ENCODE measurements at places on chromosomes 12 and 14.

GRCh38 chr14:87430810-87431209 lies 562.2 kb downstream of the GALC start:
- no peak for DNase-seq

- DNase-seq = no peak
Measured at GRCh38 chr14:102504328-102504999, 5.1 kb downstream of the ANKRD9 start.

DNA sequence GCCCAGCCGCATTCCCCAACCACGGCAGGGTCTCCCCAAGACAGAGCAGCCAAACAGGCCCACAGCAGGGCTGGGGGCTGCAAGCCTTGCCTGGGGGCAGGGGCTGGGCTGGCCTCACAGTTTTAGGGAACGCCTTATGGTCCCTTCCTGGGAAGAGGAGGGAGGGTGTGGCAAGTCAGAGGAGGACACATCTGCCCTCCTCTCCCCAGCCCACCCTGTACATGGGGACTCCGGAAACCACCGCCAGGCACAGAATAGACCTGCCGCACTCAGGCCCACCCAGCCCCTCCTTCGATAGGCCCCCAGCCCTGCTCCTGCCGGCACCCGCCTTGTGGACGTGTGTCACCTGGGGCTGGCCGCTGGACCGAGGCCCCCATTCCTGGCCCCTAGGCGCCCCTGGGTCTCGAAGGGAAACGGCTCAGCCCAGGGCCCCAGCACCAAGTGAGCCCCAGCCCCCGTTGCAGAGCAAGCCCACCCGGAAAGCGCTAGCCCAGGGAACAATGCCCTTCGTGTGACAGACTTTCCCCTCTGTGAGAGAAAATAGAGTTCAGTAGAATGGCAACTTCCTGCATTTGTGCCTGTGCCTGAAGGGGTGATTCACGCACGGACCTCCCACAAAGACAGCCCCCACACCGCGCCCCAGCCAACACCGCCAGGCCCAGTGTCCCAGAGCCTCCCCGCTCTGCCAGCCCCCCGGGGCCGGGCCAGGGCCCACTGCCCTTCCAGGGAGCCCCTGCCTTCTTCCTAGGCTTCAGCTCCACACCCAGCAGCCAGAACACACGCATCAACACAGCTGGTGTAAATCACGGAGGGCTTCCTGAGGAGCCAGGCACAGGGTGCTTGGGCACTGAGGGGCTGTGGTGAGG lies 12.0 kb upstream of the NUDT14 start:
- DNase-seq = no peak

DNA sequence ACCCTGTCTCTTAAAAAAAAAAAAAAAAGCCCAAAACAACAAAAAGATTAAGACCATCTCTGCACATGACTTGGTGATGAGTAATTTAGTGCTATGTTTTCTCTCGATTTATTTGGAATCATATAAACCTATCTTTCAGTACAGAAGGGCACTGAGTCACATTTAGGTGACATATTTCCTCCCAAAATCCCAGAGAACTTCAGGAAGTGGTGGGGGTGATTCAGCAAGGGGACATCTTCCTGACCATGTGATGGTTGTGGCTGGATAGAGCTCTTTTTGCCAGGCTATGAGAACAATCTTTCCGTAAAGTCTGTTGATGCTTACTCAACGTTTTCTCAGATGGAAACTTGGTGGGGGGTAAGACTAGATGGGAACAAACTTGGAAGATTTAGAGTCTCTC lies 50.0 kb downstream of the PPFIBP1 start:
- peak; percentile 87 for DNase-seq

- no peak for DNase-seq
Measured at GRCh38 chr12:65125975-65126374, 4.9 kb upstream of the WIF1 start.

- no peak for DNase-seq
Measured at GRCh38 chr14:20823859-20824258, 21.2 kb upstream of the RNASE1 start.

GRCh38 chr12:38889297-38889815 lies 16.0 kb downstream of the CPNE8 start:
- no peak for DNase-seq

DNA sequence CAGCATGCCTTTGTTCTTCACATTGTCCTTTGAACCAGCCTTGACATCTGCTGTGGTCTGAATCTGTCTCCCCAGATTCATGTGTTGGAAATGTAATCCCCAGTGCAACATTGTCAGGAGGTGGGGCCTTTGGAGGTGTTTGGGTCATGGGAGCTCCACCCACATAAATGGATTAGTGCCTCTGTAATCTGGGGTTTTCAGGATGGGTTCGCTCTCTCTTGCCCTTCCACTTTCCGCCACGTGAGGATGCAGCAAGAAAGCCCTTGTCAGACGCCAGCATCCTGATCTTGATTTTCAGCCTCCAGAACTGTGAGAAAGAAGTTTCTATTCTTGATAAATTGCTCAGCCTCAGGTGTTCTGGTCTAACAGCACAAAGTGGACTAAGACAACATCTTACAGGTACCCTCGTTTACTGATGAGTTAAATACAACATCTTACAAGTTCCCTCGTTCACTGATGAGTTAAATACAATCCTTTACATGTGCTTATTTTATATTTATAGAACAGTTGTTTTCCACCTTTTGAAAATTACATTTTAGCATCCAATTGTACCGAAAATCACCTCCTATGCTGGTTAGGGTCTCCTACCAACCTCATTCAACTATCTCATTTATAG lies 54.4 kb upstream of the RIMBP2 start:
- DNase-seq = no peak

GRCh38 chr14:33435911-33436689 lies 497.4 kb downstream of the NPAS3 start:
- DNase-seq = peak; percentile 74

DNA sequence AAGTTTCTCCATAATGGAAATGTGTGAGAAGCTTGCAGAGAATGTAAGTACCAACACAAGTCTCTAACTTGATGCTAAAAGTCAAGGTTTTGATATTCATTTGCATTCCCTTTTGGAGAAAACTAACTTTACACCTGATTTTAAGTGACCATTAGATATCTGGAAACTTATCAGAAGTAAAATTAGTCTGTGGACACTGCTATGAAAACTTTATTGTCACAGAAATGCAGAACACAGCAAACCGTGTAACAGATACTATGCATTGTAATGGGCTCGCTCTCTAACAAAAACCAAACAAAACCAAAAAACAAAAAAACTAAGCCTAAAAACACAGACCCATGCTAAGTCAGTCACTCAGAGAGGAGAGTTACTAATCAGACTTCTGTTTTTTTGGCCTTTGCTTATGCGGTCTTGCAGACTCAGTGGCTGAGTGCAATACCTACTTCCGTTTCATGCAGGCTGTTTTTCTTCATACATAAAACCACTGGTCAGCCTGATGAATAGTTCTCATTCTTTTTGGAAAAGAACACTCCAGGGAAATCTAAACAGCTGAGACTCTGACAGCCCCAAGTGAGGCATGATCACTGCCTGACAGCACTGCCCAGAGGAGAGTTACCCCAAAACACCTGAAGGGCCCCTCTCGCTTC lies 35.7 kb downstream of the NRDE2 start:
- no peak for DNase-seq

GRCh38 chr12:2544230-2544629 lies 250.5 kb upstream of the FKBP4 start:
- DNase-seq = no peak

GRCh38 chr12:25594376-25594775 lies 41.3 kb upstream of the LMNTD1 start:
- DNase-seq = peak; percentile 9

DNA sequence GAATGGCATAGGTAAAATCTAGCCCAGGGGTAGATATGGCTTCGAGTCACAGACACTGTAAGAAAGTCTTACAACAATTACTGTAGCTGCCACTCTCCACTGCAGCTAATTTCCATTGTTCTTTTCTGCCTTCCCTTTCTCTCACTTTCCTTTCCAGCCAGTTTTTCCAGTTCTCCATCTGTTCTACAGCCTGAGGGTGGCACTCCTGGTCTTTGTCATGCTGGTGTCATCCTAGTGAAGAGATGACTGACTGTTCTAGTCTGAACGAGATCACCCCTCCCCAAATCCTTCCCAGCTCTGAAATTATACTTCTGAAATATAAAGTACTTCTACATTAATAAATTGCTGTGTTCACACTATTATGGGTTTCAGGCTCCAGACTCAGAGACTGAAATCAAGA lies 74.2 kb upstream of the CSRP2 start:
- no peak for DNase-seq

- no peak for DNase-seq
Measured at GRCh38 chr12:40313928-40314327, 89.1 kb downstream of the LRRK2 start.

DNA sequence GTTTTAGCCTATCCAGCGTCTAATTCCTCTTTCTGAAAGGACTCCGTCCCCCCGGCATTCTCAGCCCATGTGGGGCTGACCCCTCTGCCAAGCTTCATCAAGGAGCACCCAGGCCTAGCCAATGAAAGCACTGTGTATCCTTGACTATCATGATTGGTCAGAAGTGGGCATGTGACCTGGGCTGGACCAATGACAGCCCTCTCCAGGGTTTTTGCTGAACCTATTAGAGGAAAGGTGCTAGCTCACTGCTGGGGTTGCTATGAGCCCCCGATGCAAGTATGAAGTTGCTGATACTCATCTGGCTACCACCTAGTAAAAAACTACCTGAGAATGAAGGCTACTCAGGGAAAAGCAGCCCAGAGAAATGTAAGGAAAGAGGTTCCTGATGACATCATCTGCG lies 68.1 kb downstream of the LRRC74A start:
- DNase-seq = no peak

- no peak for DNase-seq
Measured at GRCh38 chr12:48978291-48978740, at the start of gene WNT1. WNT1 (plus strand) TSS chr12:48978322; CDS start chr12:48978651, 329 bp downstream.

DNA sequence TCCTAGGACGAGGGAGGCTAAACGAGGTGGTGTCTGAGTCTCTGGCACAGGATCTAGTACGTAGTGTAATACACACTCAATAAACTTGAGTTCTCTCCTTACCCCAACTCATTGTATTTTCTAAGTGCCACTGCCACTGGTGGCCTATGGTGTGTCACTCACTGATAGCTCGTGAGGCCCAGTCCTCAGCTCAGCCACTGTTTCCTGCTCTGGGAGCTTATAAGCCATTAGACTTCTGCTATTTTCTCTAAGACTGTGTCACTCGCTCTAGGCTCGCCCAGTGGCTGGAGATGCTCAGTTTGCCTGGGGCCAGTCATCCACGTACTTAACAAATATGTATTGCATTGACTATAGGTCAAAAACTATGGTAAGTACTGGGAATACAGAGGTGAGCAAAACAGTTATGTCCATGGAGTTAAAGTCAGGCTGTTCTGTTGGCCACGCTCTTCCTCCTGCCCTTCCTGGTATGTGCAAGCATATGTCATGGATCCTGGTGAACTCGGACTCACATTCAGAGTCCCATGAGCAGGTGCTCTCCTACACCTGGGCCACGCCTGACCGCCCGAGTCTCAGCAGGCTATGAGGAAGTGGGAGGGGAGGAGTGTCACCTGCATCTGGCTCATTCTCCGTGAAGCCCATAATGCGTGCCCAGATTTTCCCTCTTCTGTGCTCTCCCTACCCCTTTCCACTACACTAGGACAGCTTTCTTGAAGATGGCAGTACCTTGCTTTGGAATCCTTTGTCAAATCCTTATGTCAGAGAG lies 41.6 kb downstream of the DEGS2 start:
- no peak for DNase-seq

- no peak for DNase-seq
Measured at GRCh38 chr12:50400104-50400637, 514 bp upstream of the LARP4 start.

DNA sequence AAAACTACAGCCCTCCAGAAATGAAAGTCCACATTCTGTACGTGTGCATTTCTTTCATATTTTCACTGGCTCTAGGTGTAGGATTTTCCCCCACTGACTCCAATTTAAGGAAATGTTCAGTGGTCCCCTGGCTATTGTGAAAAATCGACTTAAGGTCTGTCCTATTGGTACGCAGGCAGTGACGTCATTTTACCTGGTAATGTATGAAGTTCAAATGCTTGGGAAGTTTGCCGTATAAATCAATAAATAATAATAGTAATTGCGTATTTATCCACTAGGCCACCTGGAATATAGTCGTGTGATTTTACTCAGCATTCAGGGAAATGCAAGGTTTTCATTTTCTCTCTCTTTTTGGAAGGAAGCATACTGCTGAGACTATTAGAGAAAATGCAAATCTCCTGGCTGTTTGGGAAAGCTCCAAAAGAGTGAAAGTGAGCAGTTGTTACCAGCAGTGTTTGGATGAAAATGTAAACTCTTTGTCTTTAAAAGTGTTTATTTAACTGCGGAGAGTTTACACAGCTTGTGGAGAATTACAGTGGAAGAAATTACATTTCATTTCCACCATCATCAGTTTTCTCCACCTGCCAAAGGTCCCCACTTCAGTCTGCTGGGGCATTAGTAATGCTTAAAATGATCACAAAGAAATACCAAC lies 107.0 kb downstream of the EXOC5 start:
- no peak for DNase-seq

DNA sequence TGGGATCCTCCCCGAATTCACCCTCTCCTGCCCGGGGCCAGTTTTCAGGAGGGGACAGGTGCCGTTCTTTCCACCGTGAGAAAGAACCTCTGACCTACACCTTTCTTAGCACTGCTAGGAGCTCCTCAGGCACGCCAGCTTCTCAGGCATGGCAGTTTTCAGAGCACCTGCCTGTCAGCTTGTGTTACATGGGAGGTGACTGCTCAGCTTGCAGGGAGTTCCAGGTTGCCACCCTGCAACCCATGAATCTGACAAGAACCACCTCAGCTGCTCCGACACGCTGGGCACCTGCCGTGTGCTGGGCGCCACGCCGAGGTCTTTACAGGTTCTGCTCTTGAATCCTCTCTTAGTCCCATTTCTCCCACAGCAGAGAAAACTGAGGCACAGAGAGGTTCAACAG lies 12.9 kb downstream of the BRI3BP start:
- DNase-seq = no peak

DNA sequence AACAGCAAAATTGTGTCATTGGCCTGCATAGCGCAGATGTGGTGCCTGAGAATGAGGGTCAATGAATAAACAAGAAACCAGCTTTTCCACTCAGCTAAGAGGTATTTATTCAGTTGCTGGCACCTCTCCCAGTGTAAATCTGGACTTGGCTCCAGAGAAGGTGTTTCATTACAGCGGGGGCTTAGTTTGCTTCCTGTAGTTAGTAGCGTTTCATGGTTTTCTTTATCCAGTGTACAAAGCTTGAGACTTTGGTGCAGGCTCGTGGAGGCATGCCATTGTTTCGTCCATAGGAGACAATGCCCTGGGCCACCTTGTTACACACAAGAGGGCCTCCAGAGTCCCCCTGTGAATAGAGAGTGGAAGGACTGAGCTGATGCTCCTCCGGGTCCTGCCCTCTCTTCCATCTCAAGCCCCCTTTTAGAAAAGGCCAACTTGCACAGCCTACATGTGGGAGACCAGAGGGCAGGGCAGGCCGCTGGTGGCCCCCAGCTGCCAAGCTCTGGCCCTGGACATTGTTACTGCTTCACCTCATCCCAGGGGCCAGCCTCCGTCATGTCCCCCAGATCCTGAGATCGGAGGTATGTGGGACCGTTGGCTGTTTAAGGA lies 3.0 kb downstream of the GZMB start:
- peak; percentile 10 for DNase-seq

GRCh38 chr12:51915003-51915625 lies 7.8 kb downstream of the ACVRL1 start:
- no peak for DNase-seq

GRCh38 chr12:120488057-120488640 lies 7.8 kb upstream of the DYNLL1 start:
- no peak for DNase-seq

- no peak for DNase-seq
Measured at GRCh38 chr14:70398706-70399431, 18.0 kb downstream of the SYNJ2BP start.

GRCh38 chr14:101125719-101126651 lies 222.5 kb upstream of the RTL1 start:
- DNase-seq = no peak
